ENCODE measurements at places on chromosomes 7 and 10.

GRCh38 chr10:56728349-56728748, 367.3 kb upstream of the ZWINT start:
- no peak for DNase-seq

DNA sequence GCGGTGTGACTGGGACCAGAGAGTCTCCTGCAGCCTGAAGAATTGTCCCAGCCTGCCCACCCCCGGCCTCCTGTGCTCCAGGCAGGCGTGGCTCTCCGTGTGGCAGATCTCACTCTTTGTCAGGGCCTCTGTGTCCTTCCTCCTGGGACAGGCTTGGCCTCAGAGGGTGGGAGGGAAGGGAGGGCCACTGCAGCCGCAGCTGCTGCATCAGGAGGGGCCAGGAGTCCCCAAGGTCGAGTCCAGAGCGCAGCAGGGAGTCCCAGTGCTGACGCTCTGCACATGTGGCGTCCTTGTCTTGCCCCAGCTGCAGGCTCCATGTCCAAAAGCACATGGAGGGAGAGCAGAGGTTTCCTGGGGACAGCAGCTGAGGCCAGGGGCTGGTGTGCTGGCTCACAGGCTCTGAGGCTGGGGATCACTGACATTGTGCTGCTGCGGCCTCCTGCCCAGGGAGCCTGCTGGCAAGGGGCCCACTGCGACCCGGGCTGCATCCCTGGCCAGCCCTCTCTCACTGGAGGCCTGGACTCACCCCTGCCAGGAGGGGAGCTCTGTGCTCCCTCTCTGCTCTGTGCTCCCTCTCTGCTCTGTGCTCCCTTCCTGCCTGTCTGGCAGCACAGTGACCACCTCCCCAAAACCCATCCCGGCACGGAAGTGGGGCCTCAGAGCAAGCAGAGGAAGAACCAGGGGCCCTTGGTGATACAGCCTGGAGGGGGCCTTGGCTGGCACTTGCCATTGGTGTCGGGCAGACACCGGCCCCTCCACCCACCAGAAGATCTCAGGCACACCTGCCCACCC, 114.6 kb upstream of the RET start:
- no peak for DNase-seq

- no peak for DNase-seq
Observed at GRCh38 chr10:63673846-63674245, 152.6 kb downstream of the REEP3 start.

DNA sequence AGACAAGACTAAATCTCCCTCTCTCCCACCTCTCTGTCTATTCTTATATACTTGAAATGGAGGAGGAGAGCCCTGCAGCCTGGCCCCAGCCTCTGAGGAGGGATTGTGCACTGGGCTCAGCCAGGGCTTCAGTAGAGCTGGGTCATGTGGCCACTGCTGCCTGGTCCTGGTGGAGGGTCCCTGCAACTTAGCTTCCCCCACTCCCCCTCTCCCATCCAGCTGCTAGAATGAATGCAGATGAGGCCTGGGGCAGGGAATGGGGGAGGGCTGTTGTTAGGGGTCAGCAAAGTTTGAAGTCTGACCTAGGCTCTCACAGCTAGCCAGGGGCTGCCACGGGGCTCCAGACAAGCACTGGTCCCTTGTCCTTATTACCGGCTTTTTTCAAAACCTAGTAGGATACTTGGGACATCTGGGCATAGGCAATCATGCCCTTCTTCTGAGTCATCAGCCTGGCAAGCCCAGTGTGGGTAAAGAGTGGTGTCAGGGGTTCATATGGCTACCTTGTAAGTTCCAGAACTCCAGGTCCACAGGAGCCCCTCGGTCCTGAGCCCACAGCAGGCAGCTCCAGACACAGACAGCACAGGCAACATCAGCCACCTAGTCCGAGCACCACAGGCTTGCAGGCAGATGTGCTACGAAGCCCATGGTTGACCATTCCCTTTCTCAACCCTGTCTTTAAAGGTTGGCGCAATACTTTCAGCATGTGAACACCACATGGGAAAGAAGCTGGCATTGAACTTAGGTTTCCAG, 12.8 kb upstream of the CXCL12 start:
- no peak for DNase-seq

GRCh38 chr7:31788445-31788844, 101.4 kb downstream of the PPP1R17 start:
- DNase-seq: no peak

DNA sequence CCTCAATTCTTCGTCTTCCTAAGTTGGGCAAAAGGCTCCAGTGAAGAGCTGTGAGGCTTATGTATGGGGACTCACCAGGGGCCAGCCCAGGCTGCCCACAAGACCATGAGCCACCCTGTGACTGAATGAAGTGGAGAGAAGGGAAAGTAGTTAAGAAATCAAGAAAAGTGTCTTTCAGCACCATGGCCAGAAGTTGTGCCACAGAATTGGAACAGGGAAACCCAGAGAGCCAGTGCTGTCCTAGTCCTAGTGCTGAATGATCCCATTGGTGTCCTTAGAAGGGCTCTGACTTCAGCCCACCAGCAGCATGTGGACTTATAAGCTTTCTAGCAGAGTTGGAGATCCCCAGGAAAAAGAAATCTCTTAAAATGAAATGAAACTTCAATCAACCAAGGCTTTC, 37.0 kb upstream of the CCSER2 start:
- no peak for DNase-seq

GRCh38 chr10:42623929-42624328, 14.4 kb downstream of the ZNF33B start:
- no peak for DNase-seq

DNA sequence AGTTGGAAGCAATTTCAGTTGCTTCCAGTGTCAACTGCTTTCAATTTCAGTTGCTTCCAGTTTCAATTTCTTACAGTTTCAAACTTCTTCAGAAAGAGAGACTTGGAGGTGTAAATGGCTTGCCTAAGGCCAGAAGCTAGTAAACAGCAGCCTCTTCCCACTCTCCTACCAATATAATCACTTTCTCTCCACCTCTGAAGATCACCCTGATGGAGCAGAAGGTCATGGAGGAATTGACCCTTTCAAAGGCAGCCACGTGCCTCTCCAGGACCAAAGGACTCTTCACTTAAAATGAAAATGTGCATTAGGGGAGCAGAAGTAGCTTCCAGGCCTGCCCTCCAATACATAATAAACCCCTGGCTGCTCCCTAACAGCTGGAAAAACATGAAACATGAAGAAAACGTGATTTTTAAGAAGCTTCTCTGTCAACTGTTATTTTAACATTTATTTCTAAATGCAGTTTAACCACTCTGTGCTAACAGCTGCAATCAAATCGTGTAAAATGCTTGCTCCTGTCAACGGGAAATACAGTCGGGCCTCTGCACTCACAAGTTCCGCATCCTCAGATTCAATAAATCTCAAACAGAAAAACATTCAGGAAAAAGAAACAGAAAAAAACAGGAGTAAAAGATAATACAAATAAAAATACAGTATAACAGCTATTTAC, 1020.6 kb downstream of the XPNPEP1 start:
- no peak for DNase-seq

GRCh38 chr10:124676416-124677062, 67.6 kb downstream of the FAM53B start:
- DNase-seq: no peak

DNA sequence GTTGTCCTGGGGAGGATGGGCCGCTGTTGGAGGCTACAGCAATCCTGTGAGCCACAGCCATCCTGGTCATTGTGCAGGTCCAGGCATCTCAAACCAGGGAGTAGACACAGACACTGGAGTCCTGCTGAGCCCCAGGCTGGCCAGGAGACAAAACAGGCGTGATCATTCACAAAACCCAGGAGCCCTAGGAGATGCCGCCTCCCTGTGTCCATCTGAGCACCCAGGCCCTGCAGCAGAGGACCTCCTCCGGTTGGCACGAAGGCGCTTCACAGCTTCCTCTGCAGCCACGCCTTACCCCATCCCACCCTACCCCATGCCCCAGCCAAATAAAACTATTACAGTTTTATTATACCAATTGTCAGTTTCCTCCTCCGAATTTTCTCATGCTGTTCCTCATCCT, 183.6 kb downstream of the PLXNA4 start:
- DNase-seq: no peak

DNA sequence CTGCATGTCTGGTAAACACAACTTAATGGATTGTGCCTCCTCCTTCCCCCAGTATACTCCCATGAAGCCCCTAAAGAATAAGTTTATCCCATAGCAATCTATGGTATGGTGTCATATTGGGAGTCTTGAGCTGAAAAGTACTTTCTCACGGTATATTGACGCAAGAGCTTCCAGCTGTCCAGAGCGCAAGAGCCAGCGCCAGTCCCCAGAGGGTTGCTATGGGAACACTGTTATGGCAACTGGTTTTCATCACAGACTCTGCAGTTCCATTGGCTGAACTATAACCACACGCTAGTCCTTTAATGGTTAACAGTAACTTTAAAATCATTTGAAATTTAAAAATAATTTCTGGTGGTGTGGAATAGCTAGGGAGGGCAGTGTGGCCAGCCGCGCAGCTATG, 46.9 kb downstream of the PRPF18 start:
- DNase-seq: peak; percentile 85

GRCh38 chr7:5425507-5426225, 2.0 kb upstream of the TNRC18 start:
- peak; percentile 84 for DNase-seq

GRCh38 chr10:114458955-114459354, 54.7 kb upstream of the AFAP1L2 start:
- no peak for DNase-seq

DNA sequence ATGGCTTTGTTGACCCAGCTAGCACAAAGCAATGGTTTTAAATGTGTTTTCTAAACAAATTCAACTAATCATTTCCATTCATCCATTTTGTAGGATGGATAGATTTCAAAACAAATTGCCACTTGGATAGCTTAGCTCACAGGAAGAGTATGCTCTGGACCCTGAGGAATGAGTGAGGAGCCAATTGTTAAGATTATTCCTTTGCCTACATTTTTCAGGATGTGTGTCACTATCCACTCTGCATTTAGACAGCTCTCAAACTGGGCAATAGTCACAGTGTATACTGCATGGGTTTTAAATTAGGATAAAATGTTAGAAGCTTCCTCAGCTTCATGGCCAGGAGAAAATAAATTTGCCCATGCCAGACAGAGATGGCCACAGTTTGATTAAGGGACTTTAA, 605.6 kb upstream of the TEX47 start:
- no peak for DNase-seq

- DNase-seq: no peak
Observed at GRCh38 chr7:85095806-85096205, 91.0 kb downstream of the SEMA3D start.

DNA sequence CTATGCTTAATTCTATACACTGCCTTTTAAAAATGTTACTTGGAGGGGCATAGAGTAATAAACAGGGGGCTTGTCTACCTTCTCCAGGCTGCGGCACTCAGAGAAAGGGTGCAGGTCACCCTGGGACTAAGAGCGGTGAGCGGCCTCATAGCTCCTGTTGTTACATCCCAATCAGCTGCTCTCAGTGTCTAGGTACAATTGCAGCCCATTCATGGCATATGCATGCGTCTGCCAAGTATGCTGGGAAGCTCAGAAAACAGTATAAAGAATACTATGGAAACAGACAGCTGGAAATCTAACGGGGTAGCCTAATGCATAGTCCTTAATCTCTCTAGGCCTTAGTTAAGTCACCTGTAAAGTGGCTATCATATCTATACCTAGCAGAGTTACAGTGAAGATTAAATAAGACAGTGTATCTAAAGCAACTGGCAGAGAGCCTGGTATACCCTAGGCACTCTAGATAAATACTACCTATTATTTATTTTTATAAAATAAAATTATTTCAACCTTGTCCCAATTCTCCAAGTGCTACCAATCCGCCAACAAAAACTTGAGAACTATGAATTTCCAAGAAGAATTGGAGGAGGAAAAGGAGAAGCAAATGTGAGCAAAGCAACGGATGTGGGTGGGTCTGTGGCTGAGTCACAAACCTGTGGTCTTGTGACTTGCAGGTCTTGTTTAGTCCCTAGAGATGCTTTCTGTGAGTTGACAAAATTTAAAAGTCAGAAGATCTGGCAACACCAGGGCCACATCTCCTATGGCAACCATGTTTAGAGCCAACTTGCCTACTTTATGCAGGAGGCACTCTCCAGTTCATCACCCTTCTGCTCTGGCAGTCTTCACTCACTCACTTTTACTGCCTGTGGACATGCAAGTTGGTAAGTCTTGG, 183.0 kb downstream of the RAPGEF5 start:
- no peak for DNase-seq

- DNase-seq: no peak
Observed at GRCh38 chr10:59383908-59384307, 21.6 kb upstream of the FAM13C start.

DNA sequence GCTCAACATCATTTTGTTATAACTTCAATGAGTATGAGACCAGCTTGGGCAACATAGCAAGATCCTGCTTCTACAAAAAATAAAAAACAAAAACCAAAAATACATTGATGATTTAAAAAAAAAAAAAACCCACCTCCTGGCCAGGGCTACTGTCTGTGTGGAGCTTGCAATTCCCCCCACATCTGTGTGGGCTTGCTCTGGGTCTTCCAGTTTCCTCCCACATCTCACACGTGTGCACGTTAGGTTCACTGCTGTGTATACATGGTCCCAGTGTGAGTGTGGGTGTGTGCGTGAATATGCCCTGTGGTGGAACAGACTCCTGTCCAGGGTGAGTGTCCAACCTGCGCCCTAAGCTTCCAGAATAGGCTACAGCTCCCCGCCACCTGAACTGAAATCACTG, 41.6 kb downstream of the ATE1 start:
- no peak for DNase-seq

- no peak for DNase-seq
Observed at GRCh38 chr7:139252451-139252850, 21.4 kb downstream of the UBN2 start.

DNA sequence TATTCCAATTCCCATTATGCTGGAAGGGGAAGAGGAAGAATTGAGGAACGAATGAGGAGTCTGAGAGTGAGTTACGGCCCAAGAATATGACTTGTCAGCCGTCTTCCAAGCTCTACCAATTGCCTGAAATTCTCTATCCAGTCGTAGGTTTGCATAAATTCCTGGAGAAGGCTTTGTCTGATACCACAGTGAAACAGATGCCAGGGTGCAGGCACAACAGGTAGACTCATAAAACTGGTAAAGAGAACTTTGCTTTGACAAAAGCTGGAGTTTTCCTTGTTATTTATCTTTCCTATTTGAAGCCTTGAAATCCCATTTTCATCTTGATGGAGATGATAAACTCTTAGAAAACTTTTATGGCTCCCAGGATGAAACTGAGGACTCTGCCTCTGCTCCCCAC, 251.2 kb downstream of the KCNMA1 start:
- DNase-seq: no peak
